ENCODE measurements at places on chromosomes 2 and 18.

DNA sequence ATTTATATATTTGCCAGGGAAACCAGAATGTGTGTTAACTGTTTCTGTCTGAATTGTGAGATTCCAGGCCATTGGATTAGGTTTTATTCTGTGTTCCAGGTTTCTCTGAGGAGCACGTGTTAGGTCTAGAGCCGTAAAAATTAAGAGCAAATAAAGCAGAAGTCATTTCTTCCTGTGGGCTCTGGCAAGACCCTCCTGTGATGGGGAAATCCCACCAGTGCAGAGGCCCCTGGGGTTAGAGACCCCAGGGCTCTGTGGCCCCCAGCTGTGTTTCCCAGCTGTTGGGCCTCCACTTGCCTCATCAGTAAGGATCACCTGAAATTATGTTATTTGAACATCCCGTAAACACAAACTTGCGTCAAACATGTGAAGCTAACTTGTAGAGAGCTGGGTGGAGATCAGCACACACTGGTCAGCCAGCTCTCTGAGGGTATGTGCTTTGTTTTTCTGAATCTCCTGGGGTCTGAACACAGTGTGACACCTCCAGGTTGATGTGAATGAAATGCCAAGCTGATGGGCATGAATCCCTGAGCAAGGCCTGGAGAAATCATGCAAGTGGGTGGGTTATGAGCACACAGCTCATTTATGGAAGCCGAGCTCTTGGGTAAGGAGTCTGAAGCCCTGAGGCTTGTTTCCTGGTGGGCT is 50.3 kb downstream of the HK2 start:
- DNase-seq = no peak

- DNase-seq = no peak
These were observed 125.2 kb upstream of the LGALSL start for GRCh38 chr2:64328756-64329155.

- no peak for DNase-seq
These were observed 1234.6 kb upstream of the CHAC2 start for GRCh38 chr2:52532956-52533355.

DNA sequence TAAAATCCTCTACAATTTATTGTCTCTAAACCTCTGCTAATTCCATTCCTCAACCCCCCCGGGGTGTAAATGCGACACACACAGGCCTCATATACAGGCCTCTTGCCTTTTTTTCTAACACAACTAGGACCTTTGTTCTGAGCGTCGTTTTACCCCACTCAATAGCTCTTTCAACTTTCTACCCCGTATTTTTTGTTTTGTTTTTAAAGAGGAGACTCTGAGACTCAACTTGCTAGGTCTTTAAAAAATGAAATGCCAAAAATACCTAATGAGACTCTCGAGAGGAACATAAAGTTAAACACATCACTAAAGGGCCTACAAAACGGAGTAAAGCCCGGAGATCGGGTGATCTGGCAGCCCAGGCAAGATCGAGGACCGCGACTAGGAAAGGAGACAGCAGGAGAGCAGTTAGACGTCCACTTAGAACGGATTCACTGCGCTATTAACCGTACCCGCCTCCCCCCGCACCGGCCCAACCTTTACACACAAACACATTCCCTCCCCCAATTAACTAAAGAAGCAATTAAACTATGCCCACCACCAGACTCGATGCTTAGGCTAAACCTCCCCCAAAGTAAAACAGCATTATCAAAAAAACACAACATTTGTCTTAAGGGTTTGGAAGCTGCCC is 1.7 kb downstream of the TRIP12 start:
- DNase-seq = no peak

DNA sequence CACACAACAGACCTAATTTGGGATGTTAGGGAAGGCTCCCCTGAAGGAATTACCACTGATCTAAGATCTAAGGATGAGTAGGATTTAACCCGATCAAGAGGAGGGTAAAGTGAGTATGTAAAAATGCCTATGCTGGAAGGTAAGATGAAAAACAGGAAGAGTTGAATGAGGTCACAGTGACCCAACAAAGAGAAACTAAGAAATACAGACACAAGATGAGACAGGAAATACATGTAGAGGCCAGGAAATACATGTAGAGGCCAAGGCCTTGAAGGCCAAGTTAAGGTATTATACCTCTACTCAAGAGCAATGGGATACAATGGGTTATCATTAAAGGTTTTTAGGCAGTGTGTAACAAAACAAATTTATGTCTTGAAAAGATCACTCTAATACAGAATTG is 131.6 kb upstream of the TANK start:
- no peak for DNase-seq

GRCh38 chr2:20180676-20181648 is 44.0 kb downstream of the SDC1 start:
- DNase-seq = no peak

GRCh38 chr18:74534981-74535649 is 815 bp downstream of the CNDP1 start:
- no peak for DNase-seq

- DNase-seq = peak; percentile 9
These were observed 222.9 kb downstream of the PTPRM start for GRCh38 chr18:7789856-7790552.

DNA sequence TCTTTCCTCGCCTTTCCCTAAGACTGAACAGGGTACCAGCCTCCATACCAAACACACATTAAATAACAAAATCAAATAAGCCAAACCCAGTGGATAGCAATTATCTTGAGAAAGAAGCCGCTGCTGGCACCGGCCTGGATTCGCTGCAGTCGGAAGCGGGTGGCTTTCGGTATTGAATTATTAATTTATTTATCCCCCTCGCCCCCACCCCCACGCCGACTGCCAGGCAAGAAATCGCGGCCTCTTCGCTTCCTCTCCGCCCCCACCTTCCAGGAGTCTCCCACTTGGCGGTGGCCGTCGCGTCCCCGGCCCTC is 370 bp upstream of the ZNF804A start:
- DNase-seq = no peak

- no peak for DNase-seq
These were observed 102.6 kb upstream of the APCDD1 start for GRCh38 chr18:10351858-10352257.

DNA sequence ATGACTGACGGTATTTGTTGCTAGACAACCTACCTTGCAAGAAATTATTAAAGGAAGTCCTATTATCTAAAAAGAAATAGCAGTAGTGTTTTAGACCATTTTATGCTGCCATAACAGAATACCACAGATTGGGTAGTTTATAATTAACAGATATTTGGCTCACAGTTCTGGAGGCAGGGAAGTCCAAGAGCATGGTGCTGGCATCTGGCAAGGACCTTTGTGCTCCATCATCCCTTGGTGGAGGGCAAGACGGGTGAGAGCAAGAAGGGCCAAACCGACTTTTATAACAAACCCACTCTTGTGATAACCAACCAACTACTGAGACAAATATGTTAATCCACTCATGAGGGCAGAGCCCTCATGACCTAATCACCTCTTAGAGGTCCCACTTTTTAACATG is 91.2 kb downstream of the DYNC1I2 start:
- DNase-seq = no peak

GRCh38 chr18:33146014-33146413 is 294.5 kb downstream of the CCDC178 start:
- no peak for DNase-seq

- DNase-seq = no peak
These were observed 418.6 kb downstream of the TSN start for GRCh38 chr2:122174061-122174460.

- no peak for DNase-seq
These were observed 29.5 kb downstream of the OSBPL6 start for GRCh38 chr2:178223806-178224205.

DNA sequence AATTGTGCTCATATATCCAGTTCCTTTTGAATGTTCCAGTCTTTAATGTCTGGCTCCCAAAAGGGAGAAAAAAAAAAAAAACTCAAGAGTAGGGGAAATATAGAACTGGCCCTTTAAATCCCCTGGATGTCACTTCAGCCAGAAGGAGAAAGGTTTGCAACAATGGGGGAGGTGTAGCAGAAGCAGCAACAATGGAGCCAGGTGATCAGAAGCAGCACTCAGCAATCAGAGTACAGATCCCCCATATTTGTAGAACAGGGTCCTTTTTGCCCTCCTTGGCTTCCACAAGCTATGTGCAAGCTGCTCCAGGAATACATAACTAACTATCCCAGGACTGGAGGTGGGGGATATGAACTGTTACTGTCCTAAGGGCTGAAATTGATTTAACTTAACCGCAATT is 25.8 kb upstream of the ZNF397 start:
- DNase-seq = no peak

DNA sequence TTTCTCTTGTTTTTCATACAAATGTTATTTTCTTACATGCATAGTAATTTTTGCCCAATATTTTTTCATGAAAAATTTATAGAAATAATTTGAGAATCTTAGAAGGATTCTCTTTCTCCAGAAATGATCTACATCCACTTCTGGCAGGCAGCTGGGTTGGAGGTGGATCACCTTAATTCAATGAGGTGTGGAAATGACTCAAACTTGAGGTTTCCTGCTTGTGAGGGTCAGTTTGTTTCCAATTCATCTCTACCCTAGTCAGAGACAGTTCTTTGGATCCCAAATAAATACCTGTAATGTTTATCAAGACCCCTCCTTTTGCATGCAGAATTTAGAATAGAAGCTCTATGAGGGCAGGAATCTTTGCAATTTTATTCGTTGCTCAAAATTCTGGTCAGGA is 35.0 kb upstream of the DYNAP start:
- DNase-seq = no peak

DNA sequence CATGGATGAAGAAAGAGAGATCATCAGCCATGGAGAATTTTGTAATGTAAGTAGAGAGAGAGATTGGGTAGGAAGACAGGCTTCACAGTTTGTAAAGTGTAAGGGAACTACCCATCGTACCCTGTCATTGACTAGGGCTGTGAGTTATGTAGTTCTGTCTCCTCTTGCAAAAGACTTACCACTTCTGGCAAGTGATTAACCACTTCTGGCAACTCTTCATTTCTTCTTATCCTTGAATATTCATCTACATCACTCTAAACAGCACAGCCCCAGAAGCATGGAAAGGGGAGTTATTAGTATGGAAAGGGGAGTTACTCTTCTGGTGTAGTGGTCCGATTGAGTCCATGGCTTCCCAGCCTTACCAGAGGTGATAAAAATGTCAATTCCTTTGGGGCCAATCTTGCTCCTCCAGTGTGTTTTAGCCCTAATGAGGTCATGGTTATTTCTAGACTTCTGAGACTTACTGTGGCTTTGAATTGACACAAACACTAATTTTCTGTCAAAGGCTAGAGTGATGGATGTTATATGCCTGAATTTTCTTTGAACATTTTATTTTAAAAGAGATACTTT is 52.0 kb downstream of the STAT1 start:
- DNase-seq = no peak

DNA sequence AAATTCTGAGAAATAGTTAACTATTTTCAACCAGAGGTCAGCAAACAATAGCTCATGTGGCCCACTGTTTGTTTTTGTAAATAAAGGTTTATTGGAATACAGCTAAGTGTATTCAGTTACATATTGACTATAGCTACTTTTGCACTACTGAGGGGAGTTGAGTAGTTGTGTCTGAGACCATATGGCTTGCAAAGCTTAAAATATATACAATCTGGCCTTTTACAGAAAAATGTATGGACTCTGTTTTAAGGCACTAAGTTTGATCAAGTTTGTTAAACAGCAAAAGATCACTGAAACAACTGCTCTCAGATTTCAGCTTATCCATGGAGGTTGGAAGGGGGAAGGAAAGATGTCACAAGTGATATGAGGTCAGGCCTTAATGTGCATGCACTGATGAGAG is 667.1 kb downstream of the CNTNAP5 start:
- no peak for DNase-seq

- no peak for DNase-seq
These were observed 84.1 kb downstream of the R3HDM1 start for GRCh38 chr2:135615404-135615803.

DNA sequence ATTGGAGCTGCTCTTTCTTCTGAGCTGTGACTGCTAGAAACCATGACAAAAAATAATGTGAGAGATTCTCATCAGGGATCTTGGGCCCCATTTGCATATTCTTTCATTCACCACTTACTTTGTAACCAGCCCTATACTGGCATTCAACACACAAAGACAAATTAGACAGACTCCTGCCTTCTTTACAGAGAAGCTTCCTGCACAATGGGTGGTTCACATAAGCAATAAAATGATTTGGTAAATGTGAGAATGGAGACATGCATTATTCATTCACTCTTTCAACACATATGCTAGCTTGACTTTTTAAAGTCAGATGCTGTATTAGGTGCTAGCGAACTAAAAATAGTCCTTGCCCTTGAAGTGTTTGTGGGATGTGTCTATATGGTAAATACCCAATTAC is 174.4 kb downstream of the NCKAP5 start:
- no peak for DNase-seq

- no peak for DNase-seq
These were observed 257.3 kb upstream of the CXCR4 start for GRCh38 chr2:136375017-136375901.

GRCh38 chr2:38440655-38441054 is 63.6 kb upstream of the ATL2 start:
- DNase-seq = no peak

DNA sequence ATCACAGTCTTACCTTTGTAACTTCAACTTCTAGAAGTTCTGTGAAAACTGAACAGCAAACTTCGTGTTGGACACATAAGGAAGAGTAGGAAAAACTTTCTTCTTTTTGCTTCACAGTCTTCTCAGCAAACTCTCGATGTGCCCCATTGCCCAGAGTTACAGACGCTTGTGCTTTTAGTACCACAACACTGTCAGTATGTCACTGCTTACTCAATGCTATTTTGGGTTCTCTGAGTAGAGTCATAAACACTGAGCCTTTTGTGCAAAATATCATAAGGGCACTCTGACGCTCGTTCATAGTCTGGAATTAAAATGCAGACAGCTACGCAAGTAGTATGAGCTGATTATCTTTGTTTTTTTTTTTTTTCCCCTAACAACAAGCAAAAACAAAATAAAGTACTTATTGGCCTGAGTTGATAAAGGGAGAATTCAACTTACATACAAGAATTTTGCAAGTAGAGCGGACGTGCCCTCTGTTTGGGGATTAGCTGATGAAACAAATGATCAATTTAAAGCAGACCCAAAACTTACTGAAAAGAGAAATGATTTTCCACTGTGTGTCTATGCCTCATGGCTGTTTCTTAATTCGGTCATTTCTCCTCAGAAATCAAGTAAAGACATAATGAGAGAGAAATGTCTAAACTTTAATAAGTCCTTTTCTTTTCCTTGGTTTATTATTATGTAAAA is at the start of gene CDH19:
Gene CDH19 (minus strand): TSS at position 150 of the 687 bp plus-strand sequence. CDS start 31,886 bp downstream, outside the sequence.
- no peak for DNase-seq

DNA sequence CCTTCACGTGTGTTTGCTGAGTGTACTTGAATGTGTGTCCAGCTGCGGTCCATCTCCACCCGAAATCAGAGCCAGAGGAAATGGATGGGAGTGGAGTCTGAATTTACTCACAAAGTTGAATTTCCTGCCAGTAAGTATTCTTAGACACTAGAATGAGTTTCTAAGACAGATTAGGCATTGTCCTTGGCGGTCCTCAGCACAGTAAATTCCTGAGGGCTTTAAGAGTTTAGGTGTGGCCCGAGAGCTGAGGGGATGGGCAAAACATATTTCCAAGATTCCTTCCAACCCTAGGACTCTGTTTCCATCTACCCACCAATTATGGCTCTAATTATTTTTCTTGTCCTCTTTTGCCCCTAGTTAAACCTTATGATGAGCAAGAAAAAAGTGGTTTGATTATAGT is 90.3 kb upstream of the PHLPP1 start:
- DNase-seq = no peak

- DNase-seq = no peak
These were observed 110.0 kb upstream of the EPAS1 start for GRCh38 chr2:46187112-46187618.

GRCh38 chr2:237863689-237864443 is 4.4 kb downstream of the RAMP1 start:
- DNase-seq = no peak

GRCh38 chr2:95357717-95358280 is 44.7 kb upstream of the FAHD2A start:
- no peak for DNase-seq

Data from non-pigmented ciliary epithelial cell (primary cell).